Thymus (tissue), 14 donors: ENCODE measurements at places on chromosomes 16 and 17.

- DNase-seq = no peak
These were observed 25.4 kb downstream of the METRNL start for GRCh38 chr17:83104577-83105505.

GRCh38 chr16:70522216-70523075 lies 908 bp downstream of the COG4 start:
- DNase-seq = peak; percentile 16

DNA sequence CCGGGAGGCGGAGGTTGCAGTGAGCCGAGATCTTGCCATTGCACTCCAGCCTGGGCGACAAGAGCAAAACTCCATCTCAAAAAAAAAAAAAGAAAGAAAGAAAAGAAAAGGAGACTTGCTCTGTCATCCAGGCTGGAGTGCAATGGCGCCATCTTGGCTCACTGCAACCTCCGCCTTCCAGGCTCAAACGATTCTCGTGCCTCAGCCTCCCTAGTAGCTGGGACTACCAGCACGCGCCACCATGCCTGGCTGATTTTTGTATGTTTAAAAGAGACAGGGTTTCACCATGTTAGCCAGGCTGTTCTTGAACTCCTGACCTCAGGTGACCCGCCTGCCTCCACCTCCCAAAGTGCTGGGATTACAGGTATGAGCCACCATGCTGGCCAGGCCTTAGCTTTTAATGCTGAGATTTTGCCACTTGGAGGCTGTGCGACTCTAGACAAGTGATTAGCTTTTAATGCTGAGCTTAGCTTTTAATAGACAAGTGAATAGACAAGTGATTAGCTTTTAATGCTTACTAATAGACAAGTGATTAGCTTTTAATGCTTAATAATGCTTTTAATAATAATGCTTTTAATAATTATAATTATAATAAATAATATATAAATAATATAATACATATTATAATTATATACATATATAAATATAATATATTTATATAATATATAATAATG lies 9.6 kb downstream of the LDAF1 start:
- DNase-seq = peak; percentile 35

DNA sequence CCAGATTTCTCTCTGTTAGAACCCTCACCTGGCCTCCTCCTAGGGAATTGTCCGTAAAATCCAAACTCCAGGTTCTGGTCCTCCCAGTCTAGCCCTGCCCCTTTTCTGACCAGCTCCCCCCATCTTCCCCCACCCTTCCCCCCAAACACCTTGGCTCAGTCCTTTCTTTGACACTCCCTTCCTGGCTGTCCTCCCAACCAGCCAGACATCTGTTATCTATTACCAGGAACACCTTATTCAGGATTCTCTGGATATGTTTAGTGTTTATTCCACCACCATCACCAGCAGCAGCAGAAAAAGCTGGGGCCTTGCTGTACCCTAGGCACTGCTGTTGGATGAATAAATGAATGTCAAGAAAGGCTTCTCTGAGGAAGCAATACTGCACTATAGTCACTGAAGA lies 4.0 kb upstream of the CMTM3 start:
- no peak for DNase-seq

- DNase-seq = no peak
These were observed 6.7 kb upstream of the BEAN1 start for GRCh38 chr16:66420396-66420795.
